ENCODE measurements at places on chromosomes 7 and 10.

- peak; percentile 7 for DNase-seq
These were observed 32.1 kb upstream of the MDFIC start for GRCh38 chr7:114889646-114890285.

- DNase-seq, result no peak
These were observed 731.8 kb downstream of the PHTF2 start for GRCh38 chr7:78530351-78530750.

DNA sequence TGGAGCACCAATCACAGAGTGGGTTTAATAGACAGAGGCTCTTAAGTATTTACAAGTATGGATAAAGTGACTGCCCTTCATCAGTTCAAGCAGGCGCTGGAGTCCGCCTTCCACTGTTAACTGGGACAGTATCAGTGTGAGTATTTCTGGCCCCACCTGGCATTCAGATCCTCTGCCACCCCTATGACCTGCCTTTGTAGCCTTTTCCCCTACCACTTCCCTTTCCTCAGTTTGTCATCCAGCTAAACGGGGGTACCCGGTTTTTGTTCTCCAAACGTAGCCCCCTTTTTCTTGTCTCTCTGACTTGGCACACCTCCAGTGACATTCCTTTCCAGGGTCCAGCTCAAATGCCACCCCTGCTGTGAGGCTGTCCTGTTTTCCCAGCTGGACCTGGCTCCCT, 134.4 kb downstream of the SNX10 start:
- DNase-seq, result no peak

DNA sequence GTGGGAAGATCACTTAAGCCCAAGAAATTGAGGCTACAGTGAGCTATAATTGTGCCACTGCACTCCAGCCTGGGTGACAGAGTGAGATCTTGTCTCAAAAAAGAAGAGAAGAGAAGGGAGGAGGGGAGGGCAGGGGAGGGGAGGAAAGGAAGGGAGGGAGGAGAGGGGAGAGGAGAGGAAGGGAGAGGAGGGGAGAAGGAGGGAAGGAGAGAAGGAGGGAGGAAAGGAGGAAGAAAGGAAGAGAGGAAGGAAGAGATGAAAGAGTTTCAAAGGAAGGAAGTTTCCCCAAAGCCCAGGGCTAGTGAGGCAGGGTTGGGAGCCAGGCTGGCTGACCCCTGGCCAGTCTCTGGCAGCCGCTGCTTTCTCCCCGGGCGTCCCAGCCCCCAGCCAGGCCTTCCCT, 32.6 kb downstream of the EPHB4 start:
- no peak for DNase-seq

- peak; percentile 14 for DNase-seq
These were observed at the start of gene GRIFIN for GRCh38 chr7:2476298-2476697. GRIFIN (minus strand) TSS chr7:2476398; CDS start chr7:2476383, 15 bp downstream.

GRCh38 chr7:152881893-152882292, 122.3 kb downstream of the ACTR3B start:
- DNase-seq, result no peak

GRCh38 chr7:3167551-3167950, 123.9 kb upstream of the CARD11 start:
- DNase-seq, result no peak

- DNase-seq, result no peak
These were observed 337.8 kb downstream of the SORCS1 start for GRCh38 chr10:106826716-106827115.

GRCh38 chr7:44678471-44679179, 70.0 kb upstream of the ZMIZ2 start:
- no peak for DNase-seq

GRCh38 chr10:9535744-9536143, 1481.3 kb downstream of the GATA3 start:
- no peak for DNase-seq

DNA sequence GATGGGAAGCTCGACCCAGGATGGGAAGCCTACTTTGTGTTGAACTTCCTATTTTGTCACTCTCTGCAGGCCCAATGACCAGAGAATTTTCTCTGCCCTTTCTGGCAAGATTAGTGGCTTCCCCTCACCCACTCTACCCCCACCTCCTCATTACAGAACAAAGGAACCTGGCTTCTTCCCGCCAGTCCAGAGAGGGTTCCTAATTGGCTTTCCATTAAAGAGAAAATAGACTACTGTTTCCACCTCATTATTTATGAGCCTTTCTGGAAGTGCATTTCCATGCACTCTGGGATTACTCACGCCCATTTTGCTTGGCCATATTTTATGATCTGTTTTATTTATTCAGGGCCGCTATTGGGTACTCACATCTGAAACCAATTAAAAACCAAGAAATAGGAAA, 94.9 kb upstream of the TCF7L2 start:
- no peak for DNase-seq

DNA sequence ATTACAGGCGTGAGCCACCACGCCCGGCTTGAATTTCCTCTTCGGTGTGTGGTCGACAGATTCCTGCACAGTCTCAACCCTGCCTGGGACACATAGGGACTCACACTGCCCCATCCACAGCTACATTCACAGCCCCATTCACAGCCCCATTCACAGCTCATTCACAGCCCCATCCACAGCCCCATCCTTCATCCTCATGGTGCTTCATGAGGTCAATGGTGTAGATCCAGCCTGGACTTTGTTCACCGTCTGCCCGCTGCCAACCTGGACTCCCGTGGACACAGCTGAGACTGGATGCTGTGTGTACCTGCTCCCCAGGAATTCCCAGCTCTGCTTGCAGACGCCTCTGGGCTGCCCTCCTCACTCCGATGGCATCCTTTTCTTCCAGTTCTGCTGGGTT, 5.2 kb downstream of the IDI2 start:
- no peak for DNase-seq

GRCh38 chr7:45890902-45891461, 2.7 kb downstream of the IGFBP1 start:
- DNase-seq, result no peak

- DNase-seq, result no peak
These were observed 66.3 kb downstream of the SND1 start for GRCh38 chr7:127718340-127718679.

DNA sequence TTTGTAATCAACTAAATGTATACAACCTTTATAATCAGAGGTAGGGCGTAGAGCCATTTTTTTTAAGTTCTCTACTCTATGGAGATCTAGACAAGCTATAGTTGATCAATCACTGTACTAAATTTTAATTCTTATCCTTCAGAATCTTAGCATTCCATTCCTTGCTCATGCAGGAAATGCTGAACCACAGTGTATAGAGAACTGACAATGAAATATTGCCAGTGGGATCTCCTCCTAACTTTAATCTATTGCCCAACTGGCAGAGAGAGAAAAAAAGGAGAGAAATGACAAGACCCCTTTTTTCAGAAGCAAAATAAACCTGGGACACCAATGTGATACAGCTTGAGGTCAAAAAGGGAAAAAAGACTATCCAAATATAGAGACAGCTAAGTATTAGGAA, 26.4 kb upstream of the PPP3CB start:
- DNase-seq, result no peak

DNA sequence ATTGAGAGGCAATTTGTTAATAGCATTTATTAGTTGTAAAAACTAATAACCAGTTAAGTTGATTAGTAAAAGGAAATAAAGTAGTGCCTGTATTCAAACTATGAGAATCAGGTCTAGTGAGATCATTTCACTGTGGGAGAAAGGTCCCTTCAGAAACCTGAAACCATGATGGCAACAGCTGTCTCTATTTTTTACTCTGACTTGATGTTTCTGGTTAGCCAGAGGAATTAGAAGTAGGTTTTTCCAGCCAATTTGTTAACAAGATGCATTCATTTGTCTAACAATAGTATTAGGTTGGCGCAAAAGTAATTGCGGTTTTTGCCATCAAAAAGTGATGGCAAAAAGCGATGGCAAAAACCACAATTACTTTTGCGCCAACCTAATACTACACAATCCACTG, 272.2 kb upstream of the YAE1 start:
- DNase-seq, result no peak

DNA sequence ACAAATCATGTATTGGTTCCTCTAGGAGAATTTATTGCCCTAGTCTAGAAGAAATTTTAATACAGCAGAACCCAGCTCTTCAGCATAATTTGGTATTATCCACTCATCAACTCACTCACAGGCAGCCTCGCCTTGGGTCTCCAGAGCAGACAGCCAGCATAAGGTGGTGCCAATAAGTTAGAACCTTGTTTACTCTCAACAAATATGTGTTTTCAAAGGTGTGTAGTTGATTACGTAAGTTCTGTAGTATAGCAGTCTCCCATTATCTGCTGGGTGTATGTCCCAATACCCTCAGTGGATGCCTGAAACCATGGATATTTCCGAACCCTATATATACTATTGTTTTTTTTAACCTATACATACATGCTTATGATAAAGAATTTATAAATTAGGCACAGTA, 522.5 kb upstream of the LRRN3 start:
- no peak for DNase-seq

DNA sequence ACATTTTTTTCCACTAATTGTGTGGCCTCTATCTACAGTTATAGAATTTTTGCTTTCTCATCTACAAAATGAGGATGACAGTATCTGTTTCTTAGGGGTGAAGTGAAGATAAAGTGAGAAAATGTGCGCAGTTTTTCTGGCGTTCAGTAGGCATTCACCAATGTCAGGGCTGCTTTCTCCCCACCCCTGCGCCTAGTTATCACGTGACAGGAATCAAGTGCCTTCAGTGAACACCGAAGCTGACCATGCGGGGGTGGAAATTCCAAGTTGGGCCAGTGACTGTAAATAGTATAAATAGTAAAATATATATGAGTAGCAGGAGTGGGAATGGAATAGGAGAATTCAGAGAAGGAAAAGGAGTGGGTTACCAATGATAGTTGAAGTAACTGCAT, 77.4 kb downstream of the TAF3 start:
- no peak for DNase-seq

- DNase-seq, result no peak
These were observed 625.7 kb upstream of the ANKRD30A start for GRCh38 chr10:36499693-36500092.

DNA sequence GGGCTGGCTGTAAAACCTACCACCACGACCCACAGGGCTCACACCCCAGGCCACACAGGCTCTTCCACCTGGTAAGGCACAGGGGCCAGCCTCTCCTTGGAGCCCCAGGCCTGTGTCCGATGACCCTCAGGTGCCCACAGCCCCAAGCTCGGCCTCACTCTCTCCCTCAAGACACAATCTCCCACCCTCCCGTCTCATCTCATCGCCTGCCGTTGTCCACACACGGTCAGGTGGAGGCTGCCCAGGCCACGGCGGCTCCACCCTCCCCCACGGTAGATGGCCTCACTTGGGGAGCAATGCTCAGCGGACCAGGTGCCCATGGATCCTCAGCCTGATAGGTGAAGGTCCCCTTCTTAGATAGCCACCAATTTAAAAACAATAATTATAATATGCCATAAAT, 8.7 kb upstream of the UTF1 start:
- DNase-seq, result no peak

- DNase-seq, result no peak
These were observed 14.4 kb upstream of the CALU start for GRCh38 chr7:128724743-128725142.

GRCh38 chr10:129968020-129968852, 4.2 kb upstream of the EBF3 start:
- DNase-seq, result no peak

DNA sequence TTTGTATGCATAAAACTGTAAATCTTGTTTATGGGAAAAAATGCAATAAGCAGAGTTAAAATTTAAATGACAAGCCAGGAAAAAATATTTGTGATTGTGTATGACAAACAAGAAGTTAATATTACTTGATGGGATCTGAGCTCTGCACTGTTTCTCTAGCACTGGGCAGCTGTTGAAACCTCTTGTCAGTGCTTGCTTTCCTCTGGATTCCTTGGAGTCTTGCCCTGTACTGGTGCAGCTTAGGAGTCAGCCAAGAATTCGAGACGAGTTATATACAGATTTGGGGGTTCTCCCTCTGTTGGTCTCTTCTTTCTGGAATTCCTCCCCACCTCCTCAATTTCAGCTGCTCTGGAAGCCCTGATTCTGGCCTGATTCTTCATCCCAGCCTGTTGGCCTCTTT, 24.3 kb upstream of the OPN4 start:
- DNase-seq, result no peak

DNA sequence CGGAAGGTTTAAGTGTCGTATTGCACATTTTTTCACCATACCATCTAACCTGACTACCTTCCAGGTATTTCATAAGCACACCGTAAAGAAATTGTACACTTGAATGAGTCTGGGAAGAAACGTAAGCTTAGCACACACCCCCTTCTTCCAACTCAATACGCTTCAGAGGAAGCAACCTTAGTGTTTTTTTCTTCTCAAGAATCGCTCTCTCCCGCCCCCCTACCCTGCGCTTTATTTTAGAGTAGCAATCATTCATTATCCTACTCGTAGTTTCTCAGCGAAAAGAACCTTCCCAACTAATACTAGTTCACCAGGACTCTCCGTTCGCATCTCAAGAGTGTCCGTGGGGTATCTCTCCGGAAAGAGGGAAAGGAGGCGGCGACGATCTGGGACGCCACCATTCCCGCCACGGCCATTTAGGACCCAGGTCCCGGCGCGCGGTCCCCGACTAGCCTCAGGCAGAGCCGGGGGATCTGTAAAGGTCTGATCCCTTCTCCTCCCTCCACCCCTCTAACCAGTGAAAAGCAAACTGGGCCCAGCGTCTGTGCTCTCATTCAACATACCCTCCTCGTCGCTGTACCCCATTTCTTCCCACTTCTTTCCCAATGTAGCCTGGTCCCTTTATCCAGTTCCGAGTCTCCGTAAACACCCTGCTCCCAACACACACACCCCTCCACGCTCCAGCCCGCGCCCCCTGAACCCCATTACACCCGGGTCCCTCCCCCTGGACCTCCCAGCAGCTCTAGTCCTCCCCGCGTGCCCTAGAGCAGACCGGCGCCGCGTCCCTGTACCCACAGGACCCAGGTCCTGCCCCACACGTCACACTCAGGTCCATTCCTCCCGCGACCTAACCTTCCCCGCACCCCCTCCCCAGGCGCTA, 16.0 kb downstream of the MYOZ1 start:
- DNase-seq, result peak; percentile 74

GRCh38 chr10:64191286-64191685, 670.1 kb downstream of the REEP3 start:
- no peak for DNase-seq

GRCh38 chr10:95176101-95176500, 17.9 kb upstream of the ACSM6 start:
- DNase-seq, result peak; percentile 18

- no peak for DNase-seq
These were observed 25.0 kb downstream of the ZDHHC6 start for GRCh38 chr10:112421731-112422130.

DNA sequence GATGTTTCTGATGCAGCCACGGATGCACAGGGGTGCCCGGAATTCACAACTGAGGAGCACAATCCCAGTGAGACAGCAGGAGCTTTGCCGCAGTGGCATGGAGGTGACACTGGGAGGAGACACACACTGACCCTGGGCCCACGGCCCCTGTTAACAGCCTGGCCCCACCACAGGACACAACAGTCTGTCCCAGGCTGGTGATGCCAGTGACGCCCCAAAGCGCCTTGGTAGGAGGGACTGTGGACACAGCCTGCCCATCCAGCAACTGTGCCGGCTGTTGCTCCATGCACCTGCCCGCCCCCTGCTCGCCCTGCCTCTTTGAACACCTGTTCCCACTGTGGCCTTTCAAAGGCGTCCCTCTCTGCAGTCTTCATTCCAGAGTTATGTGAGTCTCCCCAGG, 49.8 kb downstream of the KLF6 start:
- DNase-seq, result peak; percentile 33

GRCh38 chr10:111247781-111248389, 171.1 kb downstream of the ADRA2A start:
- no peak for DNase-seq

GRCh38 chr10:132301371-132302330, 6.1 kb downstream of the STK32C start:
- DNase-seq, result no peak

All from iPS-NIHi11 (cell line).